Activated T-cell treated with anti-CD3 and anti-CD28 coated beads for 1 hour (primary cell): ENCODE measurements at places on chromosomes 7 and 10.

- DNase-seq: no peak
Measured at GRCh38 chr7:45088146-45088701, 545 bp downstream of the NACAD start.

GRCh38 chr10:116055252-116055916 lies 217.6 kb downstream of the GFRA1 start:
- no peak for DNase-seq

- no peak for DNase-seq
Measured at GRCh38 chr7:39624442-39624807, 1.1 kb downstream of the RALA start.

DNA sequence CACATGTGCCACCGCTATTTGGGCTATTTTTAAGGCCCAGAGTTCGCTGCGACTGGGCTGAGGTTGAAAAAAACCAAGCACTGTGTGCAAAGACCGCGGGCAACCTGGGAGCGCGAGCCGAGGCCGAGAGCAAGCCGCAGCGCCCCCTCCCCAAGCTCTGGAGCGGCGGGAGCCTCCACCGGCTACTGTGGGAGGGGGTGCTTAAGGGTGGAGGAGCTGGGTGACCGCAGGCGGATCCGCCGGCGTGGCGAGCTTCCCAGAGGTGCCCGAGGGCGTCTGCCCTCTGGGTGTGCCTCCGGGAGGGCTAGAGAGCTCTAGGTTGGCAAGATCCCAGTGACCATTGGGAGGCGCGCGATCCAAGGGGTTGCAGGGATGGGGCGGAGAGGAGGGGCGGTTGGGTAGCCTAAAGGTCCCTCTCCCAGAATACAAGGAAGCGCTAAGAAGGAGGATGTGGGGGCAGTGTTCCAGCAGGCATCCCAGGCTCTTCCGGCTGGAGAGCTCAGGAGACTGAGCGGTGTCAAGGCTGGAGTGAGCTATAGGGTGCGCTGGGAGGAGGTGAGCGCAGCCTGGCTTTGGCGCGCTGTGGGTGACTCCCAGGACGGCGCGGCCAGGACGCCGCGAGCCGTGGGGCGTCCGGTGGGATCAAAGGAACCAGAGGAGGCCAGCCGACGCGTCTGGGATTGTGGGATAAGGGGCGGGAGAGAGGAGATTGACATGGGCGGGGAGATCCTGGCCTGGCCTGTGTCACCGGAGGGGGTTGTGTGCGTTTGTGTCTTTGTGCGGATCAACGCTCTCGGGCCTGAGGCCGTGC lies 8.0 kb downstream of the DLX5 start:
- no peak for DNase-seq

DNA sequence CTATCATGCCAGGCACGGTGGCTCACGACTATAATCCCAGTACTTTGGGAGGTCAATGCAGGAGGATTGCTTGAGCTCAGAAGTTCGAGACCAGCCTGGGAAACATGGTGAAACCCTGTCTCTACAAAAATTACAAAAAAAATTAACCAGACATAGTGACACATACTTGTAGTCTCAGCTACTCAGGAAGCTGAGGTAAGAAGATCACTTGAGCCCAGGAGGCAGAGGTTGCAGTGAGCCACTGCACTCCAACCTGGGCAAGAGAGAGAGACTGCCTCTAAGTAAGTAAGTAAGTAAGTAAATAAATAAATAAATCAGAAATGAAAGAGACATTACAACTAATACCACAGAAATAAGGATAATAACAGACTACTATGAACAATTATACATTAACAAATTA lies 36.2 kb downstream of the PDLIM1 start:
- DNase-seq: no peak

DNA sequence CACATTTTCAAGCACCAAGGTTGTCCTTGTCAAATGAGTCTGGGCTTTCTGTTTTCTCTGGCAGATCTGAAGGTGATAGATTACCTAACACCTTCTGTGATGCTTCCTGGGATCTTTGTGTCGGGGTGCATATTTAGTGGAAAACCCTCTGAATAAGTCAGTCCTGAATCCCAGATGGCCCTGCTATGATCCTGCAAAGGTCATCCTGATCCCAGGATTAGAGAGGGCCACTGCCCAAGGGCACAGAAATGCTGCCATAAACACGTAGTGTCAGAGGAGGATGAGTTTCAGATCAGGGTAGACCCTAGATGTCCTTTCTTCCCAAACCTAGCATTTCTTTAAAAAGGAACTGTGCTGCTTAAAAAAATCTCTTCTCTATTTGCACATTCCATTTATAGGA lies 19.0 kb downstream of the AGR2 start:
- no peak for DNase-seq
